Left kidney (tissue), 8 donors: ENCODE measurements at places on chromosomes 6 and 20. TPM values are rescaled to one million over a fixed set of nuclear protein-coding genes. Genes with fewer than 3 reads are reported as not detected.

GRCh38 chr20:62114894-62115293 is 7.4 kb upstream of the LSM14B start:
- no peak for DNase-seq

- peak; percentile 66 for DNase-seq
Measured at GRCh38 chr6:163427498-163428254, 13.2 kb downstream of the QKI start.

DNA sequence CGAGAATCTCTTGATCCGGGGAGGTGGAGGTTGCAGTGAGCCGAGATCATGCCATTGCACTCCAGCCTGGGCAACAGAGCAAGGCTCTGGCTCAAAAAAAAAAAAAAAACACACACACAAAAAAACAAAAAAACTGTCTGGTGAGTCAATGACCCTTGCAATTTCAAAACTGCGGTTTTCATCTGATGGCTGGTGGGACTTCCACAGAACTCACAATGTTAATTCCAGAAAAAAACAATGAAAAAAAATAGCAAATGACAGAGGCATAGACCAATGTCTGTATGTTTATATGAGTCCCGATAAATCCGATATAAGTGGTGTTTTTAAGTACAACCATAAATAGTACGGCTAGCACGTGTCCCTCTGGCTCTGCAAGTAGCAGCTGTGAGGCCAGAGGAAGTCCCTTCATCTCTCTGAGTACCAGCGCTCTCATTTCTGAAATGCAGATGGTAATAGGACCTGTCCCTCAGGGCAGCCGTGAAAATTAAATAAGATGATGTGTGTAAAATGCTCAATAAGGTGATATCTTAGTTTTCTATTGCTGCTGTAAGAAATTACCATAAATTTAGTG is 21.9 kb upstream of the PTPN1 start:
- DNase-seq = no peak

GRCh38 chr6:148144917-148145521 is 197.6 kb upstream of the SASH1 start:
- peak; percentile 65 for DNase-seq

- no peak for DNase-seq
Measured at GRCh38 chr6:34489207-34489805, 23.4 kb downstream of the PACSIN1 start.

GRCh38 chr6:127216810-127217789 is 49.6 kb upstream of the RNF146 start:
- DNase-seq = no peak

GRCh38 chr6:138975815-138976214 is 12.2 kb downstream of the REPS1 start:
- DNase-seq = no peak

- no peak for DNase-seq
Measured at GRCh38 chr6:162237331-162237730, 490.2 kb downstream of the PRKN start.

GRCh38 chr6:100613656-100614055 is 148.9 kb upstream of the SIM1 start:
- DNase-seq = no peak

DNA sequence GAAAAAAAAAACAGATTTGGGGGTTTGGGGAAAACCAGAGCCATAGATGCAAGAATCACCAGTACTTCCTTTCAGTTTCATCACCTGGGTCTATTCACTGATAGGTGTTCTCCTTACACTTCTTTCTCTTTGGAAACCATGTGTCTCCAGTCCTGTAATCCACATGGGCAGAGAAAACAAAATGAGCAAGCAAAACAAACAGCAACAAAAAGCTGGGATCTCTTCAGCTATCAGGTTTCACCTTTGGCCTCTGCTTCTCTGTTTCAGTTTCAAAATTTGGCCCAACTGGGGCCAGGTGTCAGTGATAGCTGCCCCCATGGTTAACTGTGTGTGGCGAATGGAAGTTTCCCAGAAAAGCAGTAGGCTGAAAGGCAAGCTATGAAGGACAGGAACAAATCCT is 220.0 kb upstream of the THBS2 start:
- no peak for DNase-seq

GRCh38 chr20:58233393-58233792 is 4.9 kb upstream of the ANKRD60 start:
- DNase-seq = no peak

DNA sequence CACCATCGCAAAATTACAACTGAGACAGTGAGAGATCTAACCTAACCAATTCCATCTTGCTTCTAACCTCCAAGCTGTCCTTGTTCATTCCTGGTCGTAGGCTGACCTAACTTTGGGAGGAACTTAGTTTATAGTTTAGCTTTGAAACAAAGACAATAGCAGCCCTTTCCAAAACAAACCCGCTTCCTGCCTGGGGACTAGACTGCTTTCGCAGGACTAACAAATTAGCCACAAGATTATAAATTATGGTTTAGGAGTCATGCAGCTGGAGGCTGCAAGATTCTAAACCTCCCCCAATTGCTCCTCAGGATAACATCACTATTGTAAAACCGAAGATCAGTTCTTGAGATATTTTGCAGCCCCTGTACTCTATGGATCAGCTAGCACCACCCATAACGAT is 63.2 kb downstream of the TRIM27 start:
- no peak for DNase-seq

DNA sequence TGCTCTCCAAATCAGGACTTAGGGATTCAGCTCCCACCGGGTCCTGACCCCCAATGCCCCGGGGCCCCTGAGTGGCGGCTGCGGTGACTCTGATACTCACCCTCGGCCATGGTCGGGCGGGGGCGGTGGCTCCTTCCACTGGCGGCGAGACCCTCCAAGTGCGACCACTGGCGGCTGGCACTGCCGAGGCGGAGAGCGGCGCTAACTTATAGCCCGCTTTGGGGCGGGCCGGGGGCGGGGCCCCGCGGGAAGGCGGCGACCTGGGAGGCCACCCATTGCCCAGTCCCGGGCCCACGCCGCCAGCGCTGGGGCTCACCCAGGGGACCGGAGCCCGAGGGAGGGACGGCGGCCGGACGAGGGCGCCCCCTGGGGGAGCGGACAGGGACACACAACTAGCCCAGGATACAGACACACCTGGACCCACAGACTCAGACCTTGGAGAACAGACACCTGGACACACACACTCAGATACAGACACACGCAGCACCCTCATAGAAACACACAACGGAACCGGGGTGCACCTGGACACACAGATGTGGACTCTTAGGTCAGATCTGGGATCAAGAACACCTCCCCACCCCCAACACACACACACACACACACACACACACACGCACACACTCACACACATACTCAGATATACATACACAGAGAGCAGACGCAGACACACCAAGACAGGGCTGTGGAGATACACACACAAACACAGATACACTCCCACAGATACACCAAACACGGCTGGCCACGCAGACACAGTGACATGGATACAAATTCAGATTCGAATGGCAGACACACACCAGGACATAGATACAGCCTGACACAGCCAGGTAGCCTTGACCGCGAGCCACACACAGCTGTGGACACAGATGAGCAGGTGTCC is at the start of gene TGM2:
TSS of gene TGM2 (minus strand) at position 182 of the 877 bp plus-strand sequence. CDS start at position 110, 72 bp downstream.
- DNase-seq = no peak

- DNase-seq = no peak
Measured at GRCh38 chr20:43682446-43682845, 15.5 kb downstream of the MYBL2 start.

Gene CRIP3
- 7.3 TPM for polyA plus RNA-seq

Gene TFAP2C
- 1.1 TPM for polyA plus RNA-seq

Gene PCK1
- 17.2 TPM for polyA plus RNA-seq

Gene MAS1
- 0.03 TPM for polyA plus RNA-seq

Gene MUC21
- not detected for polyA plus RNA-seq

Gene WFDC2
- polyA plus RNA-seq = 164 TPM

Gene RPS18
- 2,698 TPM for polyA plus RNA-seq

Gene FOXF2
- 0.10 TPM for polyA plus RNA-seq

Gene LZTS3
- polyA plus RNA-seq = 13.7 TPM

Gene CYP21A2
- polyA plus RNA-seq = 0.55 TPM

Gene CYP39A1
- 6.8 TPM for polyA plus RNA-seq

Gene SCUBE3
- polyA plus RNA-seq = 63.6 TPM

Gene ENPP1
- polyA plus RNA-seq = 25.9 TPM
